ENCODE measurements at places on chromosomes 5 and 9. TPM values are rescaled to one million over a fixed set of nuclear protein-coding genes. Genes with fewer than 3 reads are reported as not detected.

Gene CERT1
- total RNA-seq: 36.5 TPM

Gene CCDC192
- not detected for total RNA-seq

Gene SLC6A19
- not detected for total RNA-seq

Gene SLC36A2
- total RNA-seq: not detected

Gene QSOX2
- total RNA-seq: 6.1 TPM

Gene AGTPBP1
- total RNA-seq: 18.9 TPM

Gene CNTNAP3B
- total RNA-seq: 52.0 TPM

Gene TICAM2
- total RNA-seq: 3.9 TPM

Gene CD72
- total RNA-seq: 1.2 TPM

Gene IL5
- not detected for total RNA-seq

Gene ALDH1B1
- 44.1 TPM for total RNA-seq

Gene SCGB3A1
- not detected for total RNA-seq

Gene PLAC8L1
- 0.82 TPM for total RNA-seq

Gene GMCL2
- total RNA-seq: not detected

Gene MBLAC2
- 4.9 TPM for total RNA-seq

Gene THBS4
- total RNA-seq: 55.3 TPM

Gene GABRA6
- not detected for total RNA-seq

Gene MCC
- total RNA-seq: 11.4 TPM

Gene SNCB
- 2.2 TPM for total RNA-seq

Gene TAF11L10
- total RNA-seq: not detected

Gene FBP1
- total RNA-seq: 8.2 TPM

Gene RXRA
- total RNA-seq: 26.7 TPM

Gene CDX1
- total RNA-seq: not detected

Gene HAND1
- 51.5 TPM for total RNA-seq

Measured in sigmoid colon (tissue), 7 donors.